ENCODE measurements at places on chromosomes 6 and 20.

- DNase-seq, result no peak
Observed at GRCh38 chr6:56842686-56843475, 112.0 kb upstream of the BEND6 start.

DNA sequence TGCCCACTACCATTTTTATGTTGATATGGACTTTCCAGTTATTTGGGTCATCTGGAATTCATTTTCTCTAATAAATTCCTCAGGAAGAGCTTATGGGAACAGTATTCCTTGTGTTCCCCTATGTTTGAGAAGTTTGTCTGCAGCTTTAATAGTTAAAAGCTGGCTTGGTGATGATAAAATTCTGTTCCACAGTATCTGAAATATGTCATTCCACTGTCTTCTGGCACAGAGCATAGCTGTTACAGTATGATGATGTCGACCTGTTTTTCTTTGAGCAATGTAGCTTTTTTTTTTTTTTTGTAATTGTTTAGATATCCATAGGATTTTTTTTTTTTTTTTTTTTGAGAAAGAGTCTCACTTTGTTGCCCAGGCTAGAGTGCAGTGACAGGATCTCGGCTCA lies 43.2 kb downstream of the NCOA3 start:
- DNase-seq, result no peak

DNA sequence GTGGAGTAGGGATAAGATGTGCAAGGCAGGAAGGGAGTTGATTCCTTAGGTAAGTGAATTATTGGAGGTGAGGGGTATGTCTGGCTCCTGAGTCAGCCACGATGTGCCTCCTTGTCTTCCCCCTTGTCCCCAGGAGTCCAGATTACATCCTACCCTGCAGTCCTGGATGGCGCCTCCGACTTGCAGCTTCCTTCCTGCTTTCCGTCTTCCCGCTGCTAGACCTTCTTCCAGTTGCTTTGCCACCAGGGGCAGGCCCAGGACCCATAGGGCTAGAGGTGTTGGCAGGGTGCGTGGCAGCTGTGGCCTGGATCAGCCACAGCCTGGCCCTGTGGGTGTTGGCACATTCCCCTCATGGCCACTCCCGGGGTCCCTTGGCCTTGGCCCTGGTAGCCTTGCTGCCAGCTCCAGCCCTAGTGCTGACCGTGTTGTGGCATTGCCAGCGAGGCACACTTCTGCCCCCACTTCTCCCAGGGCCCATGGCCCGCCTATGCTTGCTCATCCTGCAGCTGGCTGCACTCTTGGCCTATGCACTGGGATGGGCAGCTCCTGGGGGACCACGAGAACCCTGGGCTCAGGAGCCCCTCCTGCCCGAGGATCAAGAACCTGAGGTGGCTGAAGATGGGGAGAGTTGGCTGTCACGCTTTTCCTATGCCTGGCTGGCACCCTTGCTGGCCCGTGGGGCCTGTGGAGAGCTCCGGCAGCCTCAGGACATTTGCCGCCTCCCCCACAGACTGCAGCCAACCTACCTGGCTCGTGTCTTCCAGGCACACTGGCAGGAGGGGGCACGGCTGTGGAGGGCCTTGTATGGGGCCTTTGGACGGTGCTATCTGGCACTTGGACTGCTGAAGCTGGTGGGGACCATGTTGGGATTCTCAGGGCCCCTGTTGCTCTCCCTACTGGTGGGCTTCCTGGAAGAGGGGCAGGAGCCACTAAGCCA lies 4.9 kb downstream of the ABCC10 start:
- DNase-seq, result no peak

DNA sequence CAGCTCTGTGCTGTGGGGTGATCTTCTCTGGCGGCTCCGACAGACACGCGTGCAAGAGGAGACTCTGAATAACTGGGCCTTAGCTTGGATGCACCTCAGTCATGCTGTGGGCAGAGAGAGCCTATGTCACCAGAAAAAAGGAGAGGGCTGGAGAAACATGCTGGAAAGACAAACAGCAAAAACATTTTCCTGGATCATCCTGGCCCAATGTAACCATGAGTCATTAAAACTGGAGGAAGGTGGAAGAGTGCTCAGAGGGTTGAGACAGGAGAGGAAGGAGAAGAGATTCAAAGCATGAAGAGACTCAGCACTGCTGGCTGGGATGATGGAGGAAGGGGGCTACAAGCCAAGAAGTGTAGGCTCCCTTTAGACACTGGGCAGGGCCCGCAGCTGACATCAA lies 292.0 kb downstream of the CDH26 start:
- DNase-seq, result no peak

- DNase-seq, result no peak
Observed at GRCh38 chr6:1626481-1626880, 16.8 kb downstream of the FOXC1 start.

DNA sequence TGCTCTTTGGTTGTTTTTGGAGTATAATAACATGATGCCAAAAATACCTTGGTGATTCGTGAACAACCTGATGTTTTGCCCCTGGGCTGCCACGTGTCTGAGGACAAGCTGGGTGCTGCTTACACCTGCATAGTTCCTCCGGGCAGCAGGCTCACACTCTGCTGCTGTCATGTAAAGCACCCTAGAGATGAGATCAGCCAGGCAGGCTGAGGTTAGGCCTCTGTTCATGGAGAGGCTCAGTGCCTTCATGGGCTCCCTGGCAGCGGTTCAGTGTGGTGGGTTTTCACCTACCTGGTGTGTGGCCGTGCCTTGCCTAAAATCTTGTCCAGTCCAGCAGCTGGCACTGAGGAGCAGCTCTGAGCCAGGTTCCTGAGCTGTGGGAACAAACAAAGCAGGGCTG lies 60.1 kb upstream of the TAGAP start:
- DNase-seq, result no peak

GRCh38 chr20:37920679-37921322 lies 17.9 kb downstream of the VSTM2L start:
- DNase-seq, result no peak

- DNase-seq, result no peak
Observed at GRCh38 chr6:147201885-147202515, 2.2 kb upstream of the STXBP5 start.

DNA sequence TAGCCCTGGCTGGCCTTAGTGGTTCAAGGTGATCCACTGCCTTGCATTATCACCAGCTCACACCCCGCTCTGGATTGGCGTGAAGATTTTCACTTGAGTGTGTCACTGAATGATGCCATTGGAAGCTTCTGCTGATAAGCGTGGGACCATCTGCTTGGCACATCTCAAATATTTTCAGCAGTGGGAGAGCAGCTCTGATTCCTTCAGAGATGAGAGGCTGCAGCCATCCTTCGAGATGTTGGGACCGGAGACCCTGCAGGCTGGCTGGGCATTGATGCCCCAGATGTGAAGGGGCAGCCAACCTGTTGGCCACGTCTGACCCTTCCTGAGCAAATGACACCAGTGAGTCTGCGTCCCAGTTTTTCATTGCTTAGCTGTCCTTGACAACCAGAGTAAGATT lies at the start of gene MAS1:
MAS1 (plus strand) TSS at position 197 of the 400 bp plus-strand sequence. CDS start 15,968 bp downstream, outside the sequence.
- DNase-seq, result no peak

- DNase-seq, result no peak
Observed at GRCh38 chr6:593907-594212, 63.0 kb downstream of the HUS1B start.

- DNase-seq, result no peak
Observed at GRCh38 chr6:102798636-102799035, 1405.1 kb downstream of the GRIK2 start.

DNA sequence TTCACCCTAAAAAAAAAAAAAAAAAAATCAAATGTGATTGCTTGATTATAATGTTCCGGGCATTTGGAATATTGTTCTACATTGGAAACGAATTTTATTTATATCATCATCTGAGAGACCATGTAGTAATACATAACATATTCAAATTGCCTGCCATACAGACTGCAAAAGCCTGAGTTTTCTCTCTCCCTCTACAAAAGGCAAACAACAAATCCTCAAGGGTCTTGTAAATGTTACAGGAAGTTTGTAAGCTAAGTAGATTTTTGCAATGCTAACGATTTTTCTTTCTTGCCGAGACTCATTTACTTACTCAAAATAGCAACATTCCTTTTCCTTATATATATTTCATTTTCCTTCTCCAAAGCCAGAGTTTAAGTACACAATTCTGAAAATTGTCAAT lies 49.0 kb upstream of the HTR1E start:
- DNase-seq, result no peak

DNA sequence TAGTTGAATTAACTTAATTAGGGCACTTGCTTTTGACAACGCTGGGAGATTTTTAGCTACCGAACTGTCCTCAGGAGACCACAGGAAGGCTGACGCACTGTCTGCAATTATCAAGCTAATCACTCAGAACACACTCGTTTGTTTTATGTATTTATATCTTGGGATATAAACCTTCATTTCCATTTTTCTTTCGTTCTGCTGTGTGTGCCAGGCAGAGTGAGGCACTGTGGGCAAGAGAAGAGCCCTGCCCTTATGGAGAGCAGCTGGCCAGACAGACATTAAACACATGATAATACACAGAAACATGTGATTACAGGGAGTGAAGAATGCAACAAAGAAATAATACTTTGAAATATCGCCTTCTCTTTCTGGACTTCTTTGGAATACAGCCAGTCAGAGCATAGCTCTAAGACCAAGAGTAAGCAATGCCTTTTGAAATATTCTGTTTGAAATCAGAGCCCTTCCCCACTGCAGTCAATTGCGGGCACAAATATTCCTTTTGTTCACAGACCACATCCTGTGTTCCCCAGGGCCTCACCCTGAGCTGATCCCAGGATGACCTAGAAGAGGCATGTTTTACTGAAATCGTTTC lies 96.8 kb downstream of the ANKRD60 start:
- no peak for DNase-seq

DNA sequence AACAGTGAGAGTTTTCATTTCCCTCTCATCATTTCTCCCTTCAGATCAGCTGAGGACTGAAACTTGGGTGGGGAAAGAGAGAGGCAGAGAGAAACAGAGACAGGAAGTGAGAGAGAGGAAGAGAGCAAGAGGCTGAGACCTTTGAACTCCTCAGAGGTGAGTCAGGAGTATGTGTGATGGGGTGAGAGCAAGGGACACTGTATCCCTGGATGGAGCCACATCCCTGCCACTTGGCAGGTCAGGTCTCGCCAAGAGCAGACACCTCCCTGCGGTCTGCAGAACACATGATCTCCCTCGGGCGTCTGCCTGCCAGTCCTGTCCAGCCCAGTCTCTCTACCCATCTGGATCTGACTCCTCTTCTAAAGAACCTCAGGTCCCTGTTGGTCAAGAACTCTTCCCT lies 62.7 kb upstream of the SYNDIG1 start:
- DNase-seq, result no peak

DNA sequence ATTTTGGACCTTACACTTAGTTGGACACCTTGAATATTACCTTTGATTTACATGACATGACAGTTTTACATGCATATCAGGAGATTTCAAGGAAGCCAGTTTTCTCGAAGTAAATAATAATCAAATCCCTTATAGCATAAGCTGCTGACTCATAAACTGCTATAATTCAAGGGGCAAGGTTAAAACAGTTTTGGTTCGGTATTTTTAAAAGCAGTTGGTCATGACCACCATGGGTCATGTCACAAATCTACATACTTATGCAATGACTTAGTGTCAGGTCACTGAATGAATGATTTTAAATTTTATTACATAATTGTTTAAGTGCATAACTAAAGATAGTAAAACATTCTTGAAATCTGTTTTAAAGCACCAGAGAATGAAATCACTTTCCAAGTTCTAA lies 158.0 kb downstream of the DST start:
- no peak for DNase-seq

DNA sequence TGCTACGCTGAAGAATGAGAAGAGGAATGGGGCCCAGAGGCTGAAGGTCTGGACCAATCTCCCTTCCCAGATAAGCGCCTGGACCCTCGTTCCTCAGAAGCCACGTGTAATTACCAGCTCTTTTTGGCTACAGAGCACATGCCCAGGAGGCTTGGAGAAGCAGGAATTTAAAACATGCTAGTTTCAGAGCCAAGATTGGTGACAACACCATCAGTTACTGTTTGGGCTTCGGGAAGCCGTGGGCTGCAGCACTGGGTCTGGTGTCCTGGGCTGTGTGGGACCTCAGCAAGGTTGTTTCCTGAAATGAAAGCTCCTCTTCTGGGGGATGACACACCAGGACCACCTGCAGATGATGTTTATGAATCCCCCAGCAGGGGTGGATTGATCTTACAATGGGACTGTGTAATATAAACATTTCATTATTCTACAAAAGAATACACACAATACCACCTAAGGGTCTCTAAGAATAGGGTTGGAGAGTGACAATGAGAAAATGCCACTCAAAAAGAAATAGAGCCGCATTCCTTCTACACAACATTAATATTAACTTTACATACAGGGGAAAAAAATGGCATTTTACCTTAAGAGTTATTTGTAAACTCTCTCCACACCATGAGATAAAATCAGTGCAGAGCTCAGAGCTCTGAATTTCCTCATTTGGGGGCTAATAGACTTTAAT lies 207.8 kb upstream of the FOXQ1 start:
- no peak for DNase-seq

- DNase-seq, result no peak
Observed at GRCh38 chr6:46103441-46104115, 26.2 kb upstream of the ENPP4 start.

DNA sequence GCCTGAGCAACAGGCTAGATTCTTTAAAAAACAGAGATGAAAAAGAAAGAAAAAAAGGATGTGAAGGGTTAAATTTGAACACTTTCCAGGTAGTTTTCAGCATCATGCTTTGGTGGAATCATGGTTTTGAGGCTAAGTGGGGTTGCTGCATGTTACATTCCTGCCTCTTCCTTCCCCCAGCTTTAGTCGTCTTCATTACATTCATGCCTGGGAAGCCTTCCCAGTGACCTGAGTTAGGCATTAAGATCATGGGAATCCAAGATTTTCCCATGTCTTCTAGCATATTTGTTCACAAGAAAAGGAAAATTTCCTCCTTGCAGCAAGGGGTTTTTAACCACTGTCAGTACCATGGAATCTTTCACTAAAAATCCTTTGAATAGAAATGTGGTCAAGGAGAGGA lies 12.0 kb downstream of the TPX2 start:
- no peak for DNase-seq

- DNase-seq, result no peak
Observed at GRCh38 chr20:33656783-33657703, 5.1 kb upstream of the C20orf144 start.

- no peak for DNase-seq
Observed at GRCh38 chr20:11499101-11499634, 418.5 kb upstream of the BTBD3 start.

GRCh38 chr6:122114717-122115116 lies 284.7 kb upstream of the HSF2 start:
- no peak for DNase-seq

DNA sequence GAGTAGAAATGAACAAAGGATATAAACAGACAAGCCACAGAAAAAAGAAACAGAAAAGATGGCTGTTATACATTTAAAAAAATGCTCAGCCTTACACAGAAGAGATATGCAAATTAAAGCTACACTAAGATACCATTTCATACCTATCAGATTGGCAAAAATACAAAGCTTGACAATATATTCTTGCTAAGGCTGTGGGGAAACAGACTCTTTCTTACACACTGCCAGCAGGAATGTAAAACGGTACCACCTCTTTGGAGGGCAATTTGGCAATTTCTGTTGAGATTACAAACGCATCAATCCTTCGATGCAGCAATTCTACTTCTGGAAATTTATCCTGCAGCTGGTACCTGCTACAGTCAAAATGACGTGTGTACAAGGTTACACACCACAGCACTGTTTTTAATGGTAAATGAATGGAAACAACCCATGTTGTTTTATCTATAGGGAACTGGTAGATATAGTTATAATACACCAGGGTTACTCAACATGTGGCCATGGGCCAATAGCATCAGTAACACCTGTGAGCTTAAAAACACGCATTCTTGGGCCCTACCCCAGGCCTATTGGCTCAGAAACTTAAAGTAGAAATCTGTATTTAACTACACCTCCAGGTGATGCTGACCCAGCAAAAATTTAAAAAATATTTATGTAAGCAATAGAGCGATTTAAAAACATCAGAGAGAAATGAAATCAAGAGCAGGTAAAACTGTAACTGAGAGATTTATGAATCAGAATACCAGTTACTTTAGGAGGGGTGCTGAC lies 53.3 kb downstream of the TRAM2 start:
- no peak for DNase-seq
